Fibroblast of skin of left biceps (primary cell): ENCODE measurements at places on chromosomes 3 and 15.

DNA sequence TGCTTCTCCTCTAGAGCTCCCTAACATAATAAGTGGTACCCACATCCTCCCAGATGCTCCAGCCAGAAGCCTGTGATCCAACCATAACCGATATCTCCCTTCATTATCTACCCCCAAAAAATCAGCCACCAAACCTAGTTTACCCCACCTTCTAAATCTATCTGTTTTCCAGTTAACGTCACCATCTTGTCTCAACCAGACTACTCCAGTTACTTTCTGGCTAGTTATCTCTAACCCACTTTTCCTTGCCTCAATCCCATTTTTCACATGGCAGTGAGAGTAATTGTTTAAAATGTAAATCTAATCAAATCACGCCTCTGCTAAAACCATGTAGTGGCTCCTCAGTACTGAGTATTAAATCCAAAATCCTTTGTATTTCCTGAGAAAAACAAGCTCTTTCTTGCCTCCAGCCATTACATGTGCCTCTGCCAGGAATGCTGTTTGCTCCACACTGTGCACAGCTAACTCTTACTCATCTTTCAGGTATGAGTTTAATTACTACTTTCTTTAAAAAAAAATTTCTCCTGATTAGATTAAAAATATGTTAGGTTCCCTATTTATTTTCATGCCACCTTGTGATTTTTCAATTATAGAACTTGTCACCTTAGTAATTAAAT, 15.4 kb downstream of the CCDC54 start:
- DNase-seq, result no peak

DNA sequence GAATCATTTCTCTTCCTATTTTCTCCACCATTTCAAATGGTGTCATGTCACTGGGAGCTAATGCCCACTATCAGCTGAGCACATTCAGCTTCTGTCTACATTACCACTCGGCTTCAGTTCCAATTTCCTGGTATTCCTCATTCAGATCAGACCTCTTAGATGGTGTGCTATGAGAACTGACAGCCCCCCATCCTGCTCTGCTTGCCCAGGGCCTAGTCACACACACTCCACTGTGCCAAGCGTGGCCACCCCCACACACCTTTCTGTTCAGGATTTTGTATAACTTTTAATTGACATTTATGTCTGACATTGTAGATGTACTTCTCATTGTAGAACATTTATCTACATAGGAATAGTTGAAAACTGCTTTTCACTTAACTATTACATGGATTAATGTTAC, 146.8 kb downstream of the CDIN1 start:
- DNase-seq, result no peak

DNA sequence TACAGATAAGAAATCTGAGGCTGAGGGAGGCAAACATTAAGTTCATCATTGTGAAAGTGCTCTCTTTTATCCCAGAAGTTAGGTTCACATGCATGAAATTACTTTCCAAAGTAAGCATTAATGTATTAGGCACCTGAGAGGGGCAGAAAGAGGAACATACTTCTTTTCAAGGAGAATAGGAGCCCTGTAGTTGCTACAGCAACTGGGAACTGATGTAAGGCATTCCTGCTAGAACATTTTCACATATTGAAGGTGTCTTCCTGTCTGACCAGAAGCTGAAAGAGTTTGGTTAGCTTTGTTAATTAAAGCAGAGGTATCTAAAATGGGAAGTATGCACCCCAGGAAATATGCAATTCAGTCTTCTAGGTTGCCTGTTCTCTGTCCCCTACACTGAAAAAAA, 65.5 kb upstream of the ZBTB20 start:
- DNase-seq, result no peak

GRCh38 chr3:105848821-105849220, 20.0 kb downstream of the CBLB start:
- no peak for DNase-seq

GRCh38 chr3:47009225-47010110, 30.0 kb downstream of the NBEAL2 start:
- peak; percentile 85 for DNase-seq

DNA sequence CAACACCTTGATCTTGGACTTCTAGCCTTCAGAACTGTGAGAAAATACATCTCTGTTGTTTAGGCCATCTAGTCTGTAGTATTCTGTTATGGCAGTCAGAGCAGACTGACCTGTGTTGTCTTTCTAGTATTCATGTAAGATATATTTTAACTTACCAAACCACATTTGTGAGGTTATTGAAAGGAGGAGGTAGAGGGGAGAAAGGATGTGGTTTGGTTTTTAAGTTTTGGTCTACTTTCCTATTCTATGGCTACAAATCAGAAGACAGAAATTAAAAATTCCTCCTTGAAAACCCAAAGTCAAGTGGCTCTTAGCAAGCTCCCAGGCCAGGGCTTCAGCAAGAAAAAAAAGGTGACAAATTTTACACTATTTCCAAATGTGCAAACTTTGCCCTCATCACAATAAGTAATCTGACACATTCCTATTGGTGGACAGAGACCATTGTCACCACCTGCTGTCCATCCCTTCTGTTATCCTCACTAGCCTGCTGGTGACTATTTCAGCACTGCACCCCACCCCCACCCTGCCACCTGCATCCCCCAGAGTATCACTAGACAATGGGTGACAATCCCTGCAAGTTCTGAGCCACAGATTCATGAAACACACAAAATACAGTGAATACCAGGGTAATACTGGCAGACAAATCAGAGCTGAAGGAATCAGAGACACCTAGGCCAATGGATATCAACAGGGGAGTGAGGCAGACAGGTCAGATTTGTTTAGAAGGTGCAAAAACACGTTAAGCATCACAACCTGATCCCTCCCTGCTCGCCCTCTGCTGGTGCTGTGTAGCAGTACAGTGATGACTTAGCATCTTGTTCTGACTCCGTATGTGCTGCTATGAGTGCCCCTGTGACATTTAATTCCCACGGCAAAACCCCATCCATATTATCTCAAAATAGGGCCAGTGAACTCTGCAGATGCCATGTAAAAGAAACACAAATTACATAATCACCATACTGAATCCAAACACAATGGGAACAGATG, 79.0 kb upstream of the DCLK3 start:
- no peak for DNase-seq

DNA sequence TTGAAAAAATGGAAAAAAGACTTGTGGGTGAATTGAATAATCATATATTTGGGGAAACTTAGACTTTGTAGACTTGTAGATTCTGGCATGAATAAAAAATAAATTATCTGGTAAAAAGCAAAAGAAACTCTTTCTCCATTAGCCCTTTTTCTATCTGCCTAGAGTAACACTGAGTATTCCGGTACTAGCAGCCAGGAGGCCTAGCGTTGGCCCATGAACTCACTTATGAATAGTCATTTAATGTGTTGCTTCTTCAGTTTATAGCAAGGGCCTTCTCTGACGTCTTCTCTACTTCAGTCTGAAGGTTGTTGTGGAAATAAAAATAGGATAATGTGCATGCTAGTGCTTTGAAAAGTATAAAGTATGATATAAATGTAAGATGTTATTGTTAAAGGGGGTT, 851.2 kb upstream of the NR2F2 start:
- no peak for DNase-seq

DNA sequence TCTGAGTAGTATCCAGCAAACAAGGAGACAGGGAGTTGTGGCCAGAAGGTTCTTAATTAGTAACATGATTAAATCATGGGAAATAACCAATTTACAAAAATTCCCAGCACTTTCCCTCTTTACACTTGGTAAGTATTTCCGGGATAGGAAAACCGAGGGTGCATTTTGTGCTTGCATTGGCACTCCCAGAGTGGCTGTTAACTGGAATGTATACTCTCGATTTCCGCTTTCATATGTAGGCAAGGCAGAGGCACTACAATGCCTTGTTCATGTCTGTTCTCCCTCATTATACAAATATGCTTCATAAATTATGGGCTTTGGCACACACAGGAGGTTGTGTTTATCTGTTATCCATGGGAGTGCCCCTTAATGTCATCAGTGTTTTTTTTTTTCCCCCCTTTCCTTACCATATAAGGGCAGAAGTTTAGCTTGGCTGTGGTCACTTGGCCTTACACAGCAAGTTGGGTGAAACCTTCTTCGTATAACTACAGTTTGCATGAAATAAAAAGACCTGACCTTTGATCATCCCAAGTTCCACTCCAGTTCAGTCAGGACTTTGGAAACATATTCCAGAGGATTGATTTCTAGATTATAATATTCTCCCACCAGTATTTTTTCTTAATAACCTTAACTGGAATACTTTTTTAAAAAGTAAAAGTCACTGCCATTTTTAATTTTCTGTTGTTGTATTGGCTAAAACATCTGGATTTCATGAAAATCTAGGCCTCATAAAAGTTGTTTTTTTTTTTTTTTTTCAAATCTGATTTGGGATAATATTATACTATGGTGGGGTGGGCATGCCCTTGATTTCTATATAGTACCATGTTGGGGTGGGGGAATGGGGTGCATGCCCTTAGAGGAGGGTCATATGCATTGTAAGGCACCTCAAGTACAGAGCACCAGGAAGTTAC, 8.9 kb downstream of the TPM1 start:
- no peak for DNase-seq

GRCh38 chr3:195263925-195264600, 6.9 kb downstream of the XXYLT1 start:
- no peak for DNase-seq

DNA sequence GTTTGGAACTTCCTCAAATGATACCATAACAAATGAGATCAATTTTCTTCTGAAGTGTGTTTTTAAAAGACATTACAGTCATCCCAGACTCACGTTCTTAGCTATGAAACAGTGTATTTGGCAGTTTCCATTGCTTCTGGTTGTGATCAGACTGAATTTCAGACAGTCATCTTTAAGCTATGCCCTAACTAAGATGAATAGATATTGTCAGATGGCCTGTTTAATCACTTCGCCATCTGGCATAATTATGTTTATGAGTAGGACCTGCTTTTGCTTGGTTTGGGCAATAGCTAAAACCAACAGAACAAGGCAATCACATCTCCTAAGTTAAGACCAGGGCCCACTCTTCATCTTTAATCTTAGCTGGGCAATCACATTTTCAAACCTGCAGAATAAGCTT, 313.1 kb downstream of the SV2B start:
- no peak for DNase-seq

DNA sequence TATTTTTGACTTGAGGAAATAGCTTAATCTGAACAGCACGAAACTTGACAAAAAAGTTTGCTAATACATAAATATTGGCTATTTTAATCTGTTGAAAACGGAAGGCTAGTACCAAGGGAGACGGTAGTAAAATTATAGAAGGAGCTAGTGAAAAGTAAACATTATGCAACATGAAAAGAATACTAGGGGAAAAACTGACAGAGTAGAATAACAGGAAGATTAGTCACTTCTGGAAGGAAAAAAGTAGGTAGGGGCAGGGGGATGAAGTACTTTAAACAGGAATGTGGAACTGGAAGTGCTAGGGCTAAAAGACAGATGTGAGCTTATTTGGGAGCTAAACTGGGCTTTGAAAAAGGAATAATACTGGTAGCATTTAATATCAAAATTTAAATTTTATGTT, 60.1 kb downstream of the MBNL1 start:
- DNase-seq, result peak; percentile 67

- no peak for DNase-seq
These were observed 16.6 kb downstream of the SPCS1 start for GRCh38 chr3:52722491-52722890.

- DNase-seq, result no peak
These were observed 169.1 kb upstream of the ARHGEF26 start for GRCh38 chr3:153952091-153952490.

GRCh38 chr3:110677506-110677905, 394.1 kb upstream of the NECTIN3 start:
- no peak for DNase-seq

DNA sequence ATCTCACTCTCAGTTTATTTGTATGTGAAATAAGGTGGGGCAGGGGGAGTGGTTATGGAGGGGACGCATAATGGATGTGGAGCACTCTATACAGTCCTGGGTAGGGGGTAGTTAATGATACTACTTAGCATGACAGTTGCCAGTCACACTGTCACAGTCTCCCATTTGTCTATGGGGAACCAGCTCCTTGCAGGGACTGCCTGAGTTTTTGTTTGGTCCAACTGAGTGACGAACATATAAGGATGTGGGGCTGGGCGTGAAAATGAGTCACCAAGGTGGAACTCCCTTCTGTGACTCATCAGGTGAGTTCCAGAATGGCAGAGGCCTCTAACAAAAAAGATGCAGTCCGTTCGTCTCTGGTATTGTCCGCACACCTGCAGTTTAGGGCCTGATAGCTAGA, 235.3 kb upstream of the ST8SIA2 start:
- no peak for DNase-seq

DNA sequence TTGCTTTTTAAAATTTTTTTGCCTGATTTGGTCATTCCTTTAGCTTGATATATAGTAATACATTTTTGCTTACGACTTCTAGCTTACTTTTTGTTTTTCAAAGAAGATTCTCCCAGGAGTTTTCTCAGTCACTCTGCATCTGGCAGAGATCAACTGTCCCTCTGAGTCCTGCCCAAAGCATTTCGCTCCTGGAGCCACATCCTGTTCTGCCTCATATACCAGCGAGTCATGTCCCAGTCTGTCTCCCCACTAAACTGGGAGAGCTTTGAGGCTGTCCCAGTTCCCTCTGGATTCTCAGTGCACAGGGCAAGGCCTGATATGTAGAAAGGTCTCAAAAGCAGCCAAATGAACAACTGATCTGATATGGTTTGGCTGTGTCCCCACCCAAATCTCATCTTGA, 326.3 kb downstream of the ARRDC4 start:
- DNase-seq, result no peak

DNA sequence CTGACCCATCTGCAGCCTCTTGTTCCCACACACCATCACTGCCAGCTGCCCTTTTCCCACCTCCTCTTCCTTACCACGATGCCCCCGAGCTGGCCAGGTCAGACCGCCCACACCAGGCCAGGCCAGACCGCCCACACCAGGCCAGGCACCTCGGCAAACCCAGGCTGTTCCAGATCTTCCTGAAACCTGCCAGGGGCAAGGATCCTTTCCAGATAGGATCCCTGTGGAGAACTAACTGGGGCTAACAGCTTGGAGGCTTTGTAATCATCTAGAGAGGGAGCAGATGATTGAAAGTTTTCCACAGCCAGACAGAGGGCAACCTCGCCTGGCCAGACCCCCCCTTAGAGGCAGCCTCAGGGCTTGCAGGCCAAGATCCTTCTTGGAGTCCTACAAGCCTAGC, 287.3 kb upstream of the TLE3 start:
- no peak for DNase-seq

DNA sequence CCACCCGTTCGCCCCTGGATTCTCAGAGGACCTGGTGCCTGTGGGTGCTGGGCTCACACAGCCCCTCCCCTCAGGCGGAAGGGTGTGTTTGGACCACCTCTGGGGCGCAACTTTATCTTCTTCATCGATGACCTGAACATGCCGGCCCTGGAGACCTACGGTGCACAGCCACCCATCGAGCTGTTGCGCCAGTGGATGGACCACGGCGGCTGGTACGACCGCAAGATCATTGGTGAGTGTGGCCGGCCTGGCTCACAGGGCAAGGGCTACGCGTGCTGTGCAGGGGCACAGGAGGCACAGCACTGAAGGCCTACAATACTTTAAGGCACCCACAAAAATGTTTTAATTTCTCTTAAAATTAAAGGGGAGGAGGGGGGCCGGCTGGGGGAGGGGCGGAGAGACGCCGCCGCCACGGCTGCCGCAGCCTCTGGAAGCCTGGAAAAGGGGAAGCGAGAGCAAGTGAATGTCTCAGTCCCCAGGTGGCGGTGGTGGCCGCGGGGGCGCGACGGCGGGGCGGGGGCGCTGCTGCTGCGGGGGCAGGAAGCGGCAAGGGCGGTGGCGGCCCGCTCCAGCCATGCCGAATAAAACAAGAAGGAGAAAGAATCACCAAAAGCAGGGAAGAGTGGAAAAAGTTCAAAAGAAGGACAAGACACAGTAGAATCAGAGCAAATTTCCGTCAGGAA, 56.8 kb downstream of the DNAH1 start:
- no peak for DNase-seq
